ENCODE measurements at places on chromosomes 11 and 22. TPM values are rescaled to one million over a fixed set of nuclear protein-coding genes. Genes with fewer than 3 reads are reported as not detected.
A peak's percentile ranks its signal among the peaks of the same experiment; 100 is the strongest.

The SCT gene
- not detected for total RNA-seq

The C2CD2L gene
- total RNA-seq, result 7.6 TPM

DNA sequence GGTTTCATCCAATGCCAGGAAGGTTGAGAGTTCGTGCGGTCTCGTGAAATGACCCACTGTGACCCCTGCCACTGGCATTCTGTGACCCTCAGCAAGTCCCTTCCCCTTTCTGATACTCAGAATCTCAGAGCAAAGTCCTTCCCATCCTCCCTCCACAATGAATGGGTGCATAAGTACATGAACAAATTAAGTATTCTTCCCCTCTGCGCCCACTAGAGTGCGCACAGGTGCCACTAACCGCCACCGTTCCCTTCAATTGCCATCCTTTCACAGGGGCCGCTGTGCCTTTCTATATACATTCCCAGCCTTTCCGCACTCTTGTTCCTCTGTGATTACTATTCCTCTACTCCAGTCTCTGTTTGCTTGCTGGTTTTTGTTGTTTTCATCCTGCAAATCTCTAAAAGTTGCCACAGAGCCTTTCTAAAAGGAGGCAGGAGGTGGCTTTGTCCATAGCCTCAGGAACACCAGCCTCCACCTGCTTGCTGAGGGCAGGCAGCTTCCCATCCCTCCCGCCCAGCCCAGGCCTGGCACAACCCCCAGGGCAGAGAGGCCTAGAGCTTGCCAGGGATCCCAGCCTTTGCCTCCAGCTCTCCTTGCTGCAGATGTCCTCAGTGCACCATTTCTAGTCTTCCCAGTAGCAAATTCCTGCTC lies 6.7 kb upstream of the AP1B1 start:
- DNase-seq, result peak; percentile 65

DNA sequence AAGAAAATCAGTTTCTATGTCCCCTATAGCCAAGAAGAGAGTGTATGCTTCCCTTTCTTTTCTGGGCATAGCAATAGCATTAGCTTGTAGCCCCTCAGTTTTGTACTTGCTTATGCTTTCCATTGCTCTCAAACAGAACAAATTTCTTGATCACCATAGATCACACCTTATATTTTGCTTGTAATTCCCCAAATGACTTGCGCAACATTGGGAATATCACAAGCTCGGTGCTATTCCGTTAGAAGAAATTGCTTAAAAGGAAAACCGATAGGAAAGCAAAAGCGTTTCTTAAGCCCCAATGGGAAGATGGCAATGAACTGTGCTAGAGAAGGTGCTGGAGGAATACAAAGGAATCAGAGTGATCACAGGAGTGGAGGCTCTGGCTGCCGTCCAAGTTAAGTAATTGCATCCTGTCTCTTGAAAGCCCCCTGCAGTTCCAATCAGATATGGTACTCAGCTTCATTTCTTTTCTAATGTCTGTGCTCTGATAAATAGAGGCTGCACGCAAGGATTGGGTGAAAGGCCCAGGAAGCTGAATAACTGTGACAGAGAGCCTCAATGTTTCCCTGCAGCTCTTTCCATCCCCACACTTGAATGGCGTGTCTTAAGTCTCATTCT lies 182.1 kb upstream of the KIRREL3 start:
- DNase-seq, result no peak

DNA sequence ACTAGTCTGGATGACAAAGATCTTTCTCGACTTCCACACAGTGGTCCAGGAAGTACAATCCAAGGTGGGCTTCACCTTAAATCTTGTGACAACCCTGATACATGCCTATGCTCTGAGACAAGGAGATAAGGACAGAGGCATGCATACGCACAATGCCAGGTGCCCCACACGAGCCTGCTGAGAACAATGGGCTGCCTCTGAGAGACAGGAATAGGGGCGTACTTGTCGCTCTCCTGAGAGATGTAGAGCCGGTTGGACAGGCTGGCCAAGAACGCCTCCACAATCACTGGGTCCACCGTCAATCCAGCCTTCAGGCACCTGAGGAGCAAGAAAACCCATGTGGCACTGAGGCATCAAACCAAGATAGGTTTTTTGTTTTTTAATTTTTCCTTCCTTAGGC lies 25.5 kb downstream of the SERPIND1 start:
- no peak for DNase-seq

GRCh38 chr11:34890812-34891211 lies 25.4 kb downstream of the APIP start:
- peak; percentile 53 for DNase-seq

GRCh38 chr11:47261291-47261800 lies 3.5 kb downstream of the NR1H3 start:
- no peak for DNase-seq

DNA sequence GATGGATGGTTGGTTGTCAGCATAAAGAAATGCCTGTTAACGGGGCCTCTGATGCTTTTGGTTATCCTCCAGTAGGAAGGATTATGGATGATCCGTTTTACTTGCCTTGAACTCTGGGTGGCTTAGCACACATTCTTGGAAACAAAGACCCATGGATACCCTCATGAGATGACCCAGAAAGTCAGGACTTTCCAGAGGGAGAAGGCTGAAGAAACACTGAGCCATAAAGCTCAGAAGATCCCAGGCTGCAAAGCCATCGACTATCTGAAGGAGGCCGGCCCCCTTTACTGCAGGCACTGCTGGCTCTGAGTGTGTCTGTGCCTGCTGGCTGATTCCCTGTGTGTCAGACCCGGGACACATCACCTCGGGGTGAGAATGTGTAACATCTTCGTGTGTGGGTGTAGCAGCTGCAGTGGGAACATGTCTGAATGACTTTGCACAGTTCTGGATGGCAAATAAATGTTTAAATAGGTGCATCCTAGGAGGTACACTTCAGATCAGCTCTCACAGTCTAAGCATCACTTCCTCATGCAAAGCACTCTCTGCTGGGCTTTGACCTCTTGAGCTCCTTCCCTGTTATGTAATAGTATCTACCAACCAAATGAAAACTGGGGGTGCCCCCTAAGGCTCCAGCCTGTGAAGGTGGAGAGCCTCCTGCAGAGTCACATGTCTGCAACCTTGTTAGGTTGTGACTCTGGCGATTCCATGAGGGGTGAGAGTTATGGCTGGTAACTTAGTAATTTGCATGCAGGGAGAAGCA lies 1084.9 kb downstream of the TBC1D22A start:
- DNase-seq, result no peak

DNA sequence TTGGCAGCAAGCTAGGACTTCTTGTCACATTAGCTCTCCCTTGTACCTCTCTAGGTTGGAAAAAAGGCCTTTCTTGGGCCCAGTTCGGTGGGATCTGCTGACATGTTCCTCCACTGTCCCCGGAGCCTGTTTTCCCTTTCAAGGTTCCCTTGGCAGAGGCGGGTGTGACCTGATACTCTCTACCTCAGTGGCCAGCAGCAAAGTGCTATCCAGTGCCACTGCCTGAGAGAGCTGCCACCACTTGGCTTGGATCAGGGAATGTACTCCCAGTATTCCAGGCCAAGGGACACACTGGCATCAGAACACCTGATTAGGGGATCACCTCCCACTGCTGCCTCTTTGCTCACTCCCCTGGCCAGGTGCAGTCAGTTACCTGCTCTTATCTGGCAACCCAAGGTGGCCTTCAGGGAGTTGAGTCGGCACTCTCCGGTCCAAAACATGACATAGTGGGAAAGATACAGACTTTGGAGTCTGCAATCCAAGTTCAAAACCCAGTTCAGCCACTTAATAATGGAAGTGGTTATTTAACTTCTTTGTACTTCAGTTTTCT lies 17.8 kb upstream of the NAV2 start:
- DNase-seq, result no peak

The PPFIA1 gene
- total RNA-seq, result 41.4 TPM

GRCh38 chr11:6664551-6664950 lies 8.9 kb upstream of the DCHS1 start:
- peak; percentile 34 for DNase-seq

DNA sequence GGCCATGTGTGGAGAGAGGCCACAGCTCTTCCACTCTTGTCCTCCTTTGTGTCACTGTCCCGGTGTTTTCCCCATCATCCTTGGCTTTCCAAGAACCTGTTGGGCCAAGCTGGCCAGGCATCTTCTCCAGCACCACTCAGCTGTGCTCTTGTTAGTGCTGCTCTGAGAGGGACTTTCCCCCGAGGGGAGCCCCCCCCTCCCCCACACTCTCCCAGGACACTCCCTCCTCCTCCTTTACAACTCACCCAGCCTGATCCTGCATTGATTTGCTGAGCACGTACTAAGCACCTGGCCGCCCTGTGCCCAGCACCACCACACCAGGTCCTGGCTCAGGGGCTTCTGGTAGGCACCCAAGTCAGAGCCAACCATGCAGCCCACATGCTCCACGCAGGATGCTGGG lies 13.2 kb downstream of the TP53AIP1 start:
- no peak for DNase-seq

The SYT7 gene
- total RNA-seq, result 1.6 TPM

- DNase-seq, result no peak
These were observed 769.4 kb downstream of the DLG2 start for GRCh38 chr11:84857746-84858145.

DNA sequence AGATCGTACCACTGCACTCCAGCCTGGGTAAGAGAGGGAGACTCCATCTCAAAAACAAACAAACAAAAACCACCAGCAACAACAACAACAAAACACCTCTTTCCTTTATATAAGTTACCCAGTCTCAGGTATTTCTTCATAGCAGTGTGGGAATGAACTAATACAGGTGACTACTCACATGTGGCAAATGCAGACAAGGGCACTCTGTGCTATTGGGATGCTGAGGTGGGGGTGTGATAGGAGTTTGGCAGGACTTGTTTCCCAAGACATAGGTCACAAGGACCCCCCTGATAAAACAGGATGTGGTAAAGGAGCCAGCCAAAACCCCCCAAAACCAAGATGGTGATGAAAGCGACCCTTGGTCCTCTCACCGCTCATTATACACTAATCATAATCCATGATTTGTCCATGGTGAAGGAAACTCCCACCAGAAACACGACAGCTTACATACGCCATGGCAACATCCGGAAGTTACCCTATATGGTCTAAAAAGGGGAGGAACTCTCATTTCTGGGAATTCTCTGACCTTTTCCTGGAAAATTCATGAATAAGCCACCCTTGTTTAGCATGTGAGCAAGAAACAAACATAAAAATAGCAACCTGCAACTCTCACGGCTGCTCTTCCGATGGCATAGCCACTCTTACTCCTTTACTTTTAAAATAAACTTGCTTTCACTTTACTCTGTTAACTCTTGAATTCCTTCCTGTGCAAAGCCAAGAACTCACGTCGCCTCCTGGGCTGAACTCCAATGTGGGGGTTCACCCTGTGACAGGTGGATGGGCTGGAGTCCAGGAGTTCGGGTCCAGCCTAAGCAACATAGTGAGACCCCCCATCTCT lies 18.8 kb upstream of the INCENP start:
- peak; percentile 61 for DNase-seq

DNA sequence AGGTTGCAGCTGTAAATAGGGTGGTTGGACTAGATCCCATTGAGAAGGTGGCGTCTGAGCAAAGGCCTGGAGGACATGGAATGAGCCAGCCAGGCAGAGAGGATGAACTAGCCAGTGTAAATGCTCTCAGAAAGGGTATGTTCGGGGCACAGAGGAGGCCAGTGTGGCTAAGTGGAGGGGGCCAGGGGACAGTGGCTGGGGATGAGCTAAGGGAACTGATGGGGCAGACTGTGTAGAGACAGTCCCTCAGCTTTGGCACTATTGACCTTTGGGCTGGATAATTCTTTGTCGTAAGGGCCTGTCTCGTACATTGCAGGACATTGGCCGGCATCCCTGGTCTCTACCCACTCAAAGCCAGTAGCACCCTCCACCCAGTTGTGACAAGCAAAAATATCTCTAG lies 43.7 kb upstream of the ISX start:
- no peak for DNase-seq

DNA sequence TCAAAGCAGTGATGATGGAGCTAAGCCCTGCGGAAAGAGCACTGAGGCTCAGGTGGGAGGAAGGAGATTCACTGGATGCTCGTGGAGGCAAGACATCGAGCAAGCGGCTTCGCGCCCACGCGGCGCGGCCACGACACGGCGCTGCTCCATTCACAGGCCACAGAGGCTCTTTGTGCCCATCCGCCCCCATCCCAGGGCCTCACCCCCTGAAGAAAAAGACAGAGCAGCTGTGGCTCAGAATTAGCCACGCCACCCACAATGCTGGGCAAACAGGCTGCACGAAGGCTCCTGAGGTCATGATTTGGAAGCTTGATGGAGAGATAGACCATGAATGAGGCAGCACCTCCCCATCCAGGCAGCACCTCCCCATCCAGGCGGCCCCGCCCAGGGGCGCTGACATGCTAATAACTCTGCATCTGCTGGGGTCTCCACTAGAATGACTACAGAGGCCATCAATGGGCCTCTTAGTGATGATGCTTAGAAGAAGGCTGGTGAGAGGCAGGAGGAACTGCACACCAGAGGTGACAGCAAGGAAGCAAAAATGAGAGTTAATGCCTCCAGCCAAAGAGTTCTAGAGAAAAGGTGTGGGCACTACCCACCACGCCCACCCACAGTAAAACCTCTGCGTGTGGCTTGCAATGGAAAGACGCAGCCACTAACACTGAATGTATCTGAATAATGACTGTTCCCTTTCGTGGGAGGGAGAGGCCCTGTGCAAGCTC lies 43.5 kb downstream of the MYH9 start:
- no peak for DNase-seq

- no peak for DNase-seq
These were observed 165.9 kb downstream of the NAV2 start for GRCh38 chr11:19878520-19878919.

GRCh38 chr22:36550701-36551495 lies 21.9 kb upstream of the EIF3D start:
- DNase-seq, result no peak

DNA sequence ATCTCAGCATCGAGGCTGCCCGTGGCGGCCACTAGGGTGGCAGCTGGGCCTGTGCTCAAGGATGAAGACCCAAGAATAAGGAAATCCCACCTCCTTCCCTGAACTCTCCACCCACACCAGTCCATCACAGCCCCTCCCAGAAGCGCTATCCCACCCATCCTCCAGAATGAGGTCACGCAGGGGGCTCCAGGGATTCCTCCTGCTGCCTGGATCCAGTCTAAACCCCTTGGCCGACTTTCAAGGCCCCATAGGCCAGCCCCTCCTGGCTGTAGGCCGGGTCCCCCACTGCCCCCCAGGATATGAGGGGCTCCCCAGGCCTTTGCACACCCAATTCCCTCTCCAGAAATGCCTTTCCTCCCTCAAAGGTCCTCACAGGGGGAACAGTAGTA lies 19.0 kb upstream of the SCGB1A1 start:
- DNase-seq, result no peak

DNA sequence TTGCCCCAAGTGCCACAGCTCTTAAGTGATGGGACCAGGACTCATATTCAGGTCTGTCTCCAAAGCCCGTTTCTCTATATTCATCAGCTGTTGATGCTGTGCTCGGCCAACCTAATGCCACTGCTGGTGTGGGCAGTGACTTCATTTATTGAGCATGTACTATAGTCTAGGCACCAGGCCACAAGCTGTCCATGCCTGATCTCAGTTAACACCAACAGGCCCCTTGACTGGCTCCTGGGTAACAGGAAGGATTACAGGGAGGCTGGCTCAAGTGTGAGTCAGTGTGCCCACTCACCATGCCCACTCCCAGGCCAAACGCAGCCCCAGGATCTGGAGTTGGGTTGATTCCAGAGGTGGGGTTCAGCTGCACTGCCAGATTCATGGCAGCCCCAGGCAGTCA lies 8.6 kb upstream of the CRYBB2 start:
- peak; percentile 83 for DNase-seq

All from LHCN-M2 (cell line).